ENCODE measurements at places on chromosomes 13 and 19.

DNA sequence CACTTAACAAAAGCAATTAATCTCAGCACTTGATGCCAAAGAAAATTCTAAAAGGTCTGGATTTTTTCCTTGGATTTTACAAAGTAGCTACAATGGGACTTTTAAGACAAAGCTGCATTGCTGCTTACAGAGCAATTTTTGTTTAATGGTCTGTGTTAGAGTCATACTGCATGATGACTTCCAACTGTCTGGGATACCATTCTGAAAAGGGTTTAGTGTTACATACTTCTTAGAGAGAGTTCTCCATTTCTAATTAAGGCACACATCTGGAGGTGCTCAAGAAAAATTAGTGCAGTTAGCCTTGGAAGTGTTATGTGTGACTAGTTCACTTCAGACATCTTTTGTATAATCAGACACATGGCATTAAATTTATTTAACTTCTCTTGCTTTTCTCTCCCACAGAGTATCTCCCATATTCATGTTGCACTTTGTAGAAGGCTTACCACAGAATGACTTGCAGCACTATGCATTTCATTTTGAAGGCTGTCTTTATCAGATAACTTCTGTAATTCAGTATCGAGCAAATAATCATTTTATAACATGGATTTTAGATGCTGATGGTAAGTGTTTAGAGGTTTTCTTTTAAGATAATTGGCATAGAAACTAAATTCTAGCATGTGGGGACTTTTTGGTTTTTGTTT is 35.1 kb downstream of the USPL1 start:
- no peak for DNase-seq

- peak; percentile 28 for DNase-seq
Measured at GRCh38 chr13:32737679-32738078, 151.4 kb downstream of the PDS5B start.

- DNase-seq: peak; percentile 51
Measured at GRCh38 chr13:48636550-48636949, 17.2 kb upstream of the CYSLTR2 start.

DNA sequence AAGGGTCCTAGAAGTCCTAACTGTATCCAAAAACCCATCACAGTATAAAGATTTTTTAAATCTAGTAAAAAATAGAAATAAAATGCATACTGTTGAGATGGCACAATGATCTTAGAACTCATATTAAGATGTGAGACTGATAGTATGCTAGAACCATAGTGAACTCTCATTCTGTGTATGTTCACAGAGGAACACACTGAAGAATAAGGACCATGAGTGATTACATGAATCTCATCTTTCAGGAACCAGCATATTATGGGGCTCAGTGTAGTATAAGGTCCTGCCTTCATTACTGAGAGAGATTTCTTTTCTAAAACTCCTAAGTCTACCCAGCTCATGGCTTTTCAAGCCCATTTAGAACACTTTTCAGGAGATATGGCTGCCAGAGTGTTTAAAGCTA is 59.8 kb upstream of the RFC3 start:
- no peak for DNase-seq

- DNase-seq: no peak
Measured at GRCh38 chr13:95361686-95362085, 60.4 kb upstream of the ABCC4 start.

GRCh38 chr19:52492201-52492993 is 35.1 kb upstream of the ZNF808 start:
- no peak for DNase-seq

- DNase-seq: no peak
Measured at GRCh38 chr13:108897955-108898354, 268.5 kb downstream of the MYO16 start.

DNA sequence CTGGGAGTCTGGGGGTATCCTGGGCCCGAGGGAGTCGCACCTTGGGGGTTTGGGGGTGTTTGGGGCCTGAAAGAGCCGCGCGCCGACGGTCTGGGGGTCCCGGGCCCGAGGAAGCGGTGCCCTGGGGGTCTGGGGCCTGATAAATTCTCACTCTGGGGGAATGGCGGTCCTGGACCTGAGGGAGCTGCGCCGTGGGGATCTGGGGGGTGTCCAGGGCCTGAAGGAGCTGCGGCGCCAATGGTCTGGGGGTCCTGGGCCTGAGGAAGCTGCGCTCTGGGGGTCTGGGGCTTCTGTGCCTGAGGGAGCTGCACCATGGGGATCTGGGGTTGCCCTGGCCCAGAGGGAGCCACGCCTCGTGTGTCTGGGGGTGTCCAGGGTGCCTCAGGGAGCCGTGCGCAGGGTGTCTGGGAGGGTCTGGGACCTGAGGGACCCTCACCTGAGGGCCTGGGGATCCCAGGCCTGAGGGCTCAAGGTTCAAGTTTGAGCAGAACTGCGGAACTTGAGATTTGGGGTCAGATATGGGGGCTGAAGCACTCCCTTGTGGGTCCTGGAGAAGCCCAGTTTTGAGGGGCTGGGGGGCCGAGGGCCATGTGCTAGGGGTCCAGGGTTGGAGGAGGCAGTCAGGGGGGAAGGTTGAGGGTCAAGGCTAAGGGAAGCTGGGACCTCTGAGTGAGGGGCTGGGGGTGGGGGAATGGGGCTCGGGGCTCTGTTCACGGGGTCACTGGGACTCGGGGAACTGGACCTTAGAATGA is 1.1 kb downstream of the HDGFL2 start:
- DNase-seq: no peak

- peak; percentile 79 for DNase-seq
Measured at GRCh38 chr19:12484371-12485051, at the start of gene ZNF709. ZNF709 (minus strand) TSS chr19:12484816; CDS start chr19:12484657, 159 bp downstream.

DNA sequence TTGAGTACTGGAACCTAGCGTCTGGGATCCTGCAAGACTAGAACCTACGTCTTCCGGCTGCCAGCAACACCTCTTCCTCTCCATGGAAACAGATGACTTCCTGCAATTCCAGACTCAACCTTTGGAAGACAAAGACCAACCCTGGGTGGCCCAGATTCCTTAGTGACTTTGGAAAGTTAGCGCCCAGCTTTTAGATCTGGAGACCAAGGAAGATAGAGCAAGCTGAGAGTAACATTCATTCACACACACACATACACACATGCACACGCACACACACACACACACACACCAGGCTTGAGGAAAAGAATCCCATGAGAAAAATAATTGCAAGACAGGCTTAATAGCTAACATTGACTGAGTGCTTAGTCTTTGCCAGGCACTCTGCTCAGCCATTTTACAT is 788.9 kb downstream of the UQCRFS1 start:
- peak; percentile 26 for DNase-seq

DNA sequence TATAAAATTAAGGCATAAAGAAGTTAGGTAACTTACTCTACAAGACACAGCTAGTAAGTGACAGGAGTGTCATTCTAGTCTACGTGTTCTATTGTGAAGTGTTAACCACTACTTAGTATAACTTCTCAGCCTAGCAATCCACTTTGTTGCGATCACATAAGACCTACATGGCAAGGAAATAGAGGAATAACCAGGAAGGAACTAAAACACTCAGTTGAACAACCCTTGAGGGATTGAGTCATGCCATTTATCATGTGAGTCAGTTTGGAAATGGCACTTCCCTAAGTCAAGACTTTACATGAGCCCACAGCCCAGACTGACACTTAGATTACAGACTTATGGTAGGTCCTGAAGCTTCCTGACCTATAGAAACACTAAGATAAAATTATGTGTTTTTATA is 279.5 kb upstream of the PCDH20 start:
- no peak for DNase-seq

GRCh38 chr13:19713186-19713965 is 69.4 kb downstream of the PSPC1 start:
- peak; percentile 40 for DNase-seq

- DNase-seq: no peak
Measured at GRCh38 chr19:14394167-14394566, 12.9 kb downstream of the ADGRE5 start.

- DNase-seq: no peak
Measured at GRCh38 chr19:23527797-23528196, 132.5 kb upstream of the ZNF91 start.

DNA sequence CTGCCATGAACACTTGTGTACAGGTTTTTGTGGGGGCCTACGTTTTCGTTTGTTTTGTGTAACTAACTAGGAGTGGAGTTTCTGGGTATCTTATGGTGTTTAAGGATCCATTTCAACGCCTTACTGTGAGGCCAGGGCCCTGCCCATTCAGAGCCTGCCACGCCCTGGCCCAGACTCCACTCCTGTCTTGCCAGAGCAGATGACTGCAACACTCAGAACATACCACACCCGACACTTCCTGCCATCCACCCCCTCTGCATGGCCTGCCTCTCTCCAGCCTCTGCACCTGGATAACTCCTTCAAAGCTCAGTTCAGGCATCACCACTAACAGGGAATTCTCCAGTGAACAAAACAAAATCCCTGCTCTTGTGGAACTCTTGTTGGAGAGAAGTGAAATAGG is 43.2 kb downstream of the RGCC start:
- DNase-seq: no peak

DNA sequence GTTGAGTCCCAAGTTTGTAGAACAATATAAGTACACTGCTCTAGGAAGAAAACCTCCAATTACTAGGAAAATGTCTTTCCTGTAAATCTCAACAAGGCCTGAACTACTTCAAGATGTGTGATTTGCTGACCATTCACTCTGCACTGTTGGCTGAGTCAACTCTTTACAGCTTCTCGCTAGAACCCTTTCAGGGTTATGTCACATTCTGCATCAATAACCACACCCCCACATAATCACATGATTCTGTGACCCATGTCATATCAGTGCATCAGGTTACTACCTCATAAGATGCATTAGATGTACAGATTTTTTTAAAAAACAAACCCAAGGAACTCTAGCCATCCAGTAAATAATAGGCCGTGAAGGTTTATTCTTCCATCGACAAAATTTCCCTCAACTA is 16.1 kb upstream of the DCLK1 start:
- DNase-seq: no peak

- no peak for DNase-seq
Measured at GRCh38 chr13:109412283-109412901, 374.0 kb downstream of the IRS2 start.

GRCh38 chr13:77343841-77344240 is 16.9 kb upstream of the MYCBP2 start:
- DNase-seq: no peak

GRCh38 chr13:111043575-111043982 is 71.5 kb upstream of the ARHGEF7 start:
- DNase-seq: no peak

DNA sequence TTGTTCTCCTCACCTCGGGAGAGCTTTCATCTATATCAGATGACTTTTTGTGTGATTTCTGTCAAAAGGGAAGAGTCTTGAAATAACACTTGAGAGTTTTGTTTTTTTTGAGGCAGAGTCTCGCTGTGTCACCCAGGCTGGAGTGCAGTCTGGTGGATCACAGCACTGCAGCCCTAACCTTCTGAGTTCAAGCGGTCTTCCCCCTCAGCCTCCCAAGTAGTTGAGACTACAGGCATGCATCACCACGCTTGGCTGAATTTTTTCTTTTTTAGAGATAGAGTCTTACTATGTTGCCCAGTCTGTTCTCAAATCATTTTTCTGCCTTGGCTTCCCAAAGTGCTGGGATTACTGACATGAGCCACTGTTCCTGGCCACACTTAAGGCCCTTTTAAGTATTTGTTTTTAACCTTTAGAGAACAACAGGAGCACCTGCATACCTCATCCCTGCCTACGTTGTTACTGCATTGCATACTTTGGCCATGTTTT is 11.4 kb downstream of the NDFIP2 start:
- peak; percentile 25 for DNase-seq

GRCh38 chr19:46944123-46944748 is 75.4 kb upstream of the NPAS1 start:
- no peak for DNase-seq
